Natural killer cell treated with Interleukin-12 subunit alpha and Interleukin-12 subunit beta and Interleukin-15 and Interleukin-18, amount 100 ng/mL, for 72 hours (primary cell): ENCODE measurements at places on chromosomes 6 and 20. TPM values are rescaled to one million over a fixed set of nuclear protein-coding genes. Genes with fewer than 3 reads are reported as not detected.

- DNase-seq: no peak
Observed at GRCh38 chr20:6828794-6829423, 61.4 kb downstream of the BMP2 start.

- DNase-seq: no peak
Observed at GRCh38 chr6:167738386-167738785, 88.3 kb upstream of the AFDN start.

DNA sequence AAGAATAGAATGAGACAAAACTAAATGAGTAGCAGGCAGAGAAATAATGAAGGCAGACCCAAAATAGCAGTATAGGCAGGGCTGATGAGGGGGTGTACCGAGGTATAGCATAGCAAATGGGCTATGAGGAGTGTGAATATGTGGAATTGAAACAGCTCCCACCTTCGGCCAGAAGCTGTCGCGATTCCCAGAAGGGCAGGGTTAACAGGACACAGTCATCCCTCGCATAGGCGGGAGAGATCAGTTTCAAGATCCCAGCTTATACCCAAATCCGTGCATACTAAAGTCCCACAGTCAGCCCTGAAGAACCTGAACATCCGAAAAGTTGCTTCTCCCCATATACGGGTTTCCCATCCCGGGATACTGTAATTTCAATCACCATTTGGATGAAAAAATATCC lies 82.7 kb downstream of the PTPRK start:
- DNase-seq: no peak

GRCh38 chr6:106360410-106360988 lies at the start of gene CRYBG1:
Gene CRYBG1 (plus strand): TSS chr6:106360717. CDS start chr6:106360909, 192 bp downstream.
- DNase-seq: peak; percentile 63

- no peak for DNase-seq
Observed at GRCh38 chr20:55678126-55678525, 327.2 kb downstream of the CBLN4 start.

DNA sequence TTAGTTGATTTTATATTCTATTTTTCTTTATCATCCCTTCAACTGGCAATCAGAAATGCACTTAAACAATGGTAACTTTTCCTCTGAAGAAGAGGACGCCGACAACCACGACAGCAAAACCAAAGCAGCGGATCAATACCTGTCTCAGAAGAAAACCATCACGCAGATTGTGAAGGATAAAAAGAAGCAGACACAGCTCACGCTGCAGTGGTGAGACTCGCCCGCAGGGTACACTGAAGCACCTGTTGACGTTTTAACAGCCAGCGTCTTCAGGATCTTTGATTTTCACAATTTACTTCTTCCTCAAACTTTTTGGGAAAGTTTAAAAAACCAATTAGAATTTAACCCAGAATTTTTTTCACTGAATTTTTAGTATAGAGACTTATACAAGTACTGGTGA lies 701 bp downstream of the RFX6 start:
- DNase-seq: no peak

- DNase-seq: no peak
Observed at GRCh38 chr20:4443016-4443415, 278.7 kb upstream of the PRND start.

GRCh38 chr6:86476311-86476710 lies 461.0 kb upstream of the HTR1E start:
- no peak for DNase-seq

DNA sequence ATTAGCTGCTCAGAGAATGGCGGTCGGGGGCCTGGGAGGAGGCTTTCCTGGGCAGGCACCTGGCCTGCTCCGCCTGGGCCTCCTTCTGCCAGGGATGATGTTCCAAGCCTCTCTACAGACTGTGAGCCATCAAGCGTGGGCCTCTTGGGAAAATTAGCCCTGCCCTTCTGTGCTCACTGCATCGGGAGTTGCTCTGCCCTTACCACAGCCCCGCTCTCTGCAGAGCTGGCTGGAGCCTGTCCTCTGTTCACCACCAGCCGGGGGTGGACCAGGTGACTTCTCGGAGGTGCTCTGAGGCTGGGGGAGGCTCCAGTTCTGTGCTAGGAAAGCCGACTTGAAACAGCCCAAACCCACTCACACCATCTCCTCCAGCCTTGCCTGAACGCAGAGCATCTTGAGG lies 24.2 kb downstream of the MDGA1 start:
- no peak for DNase-seq

DNA sequence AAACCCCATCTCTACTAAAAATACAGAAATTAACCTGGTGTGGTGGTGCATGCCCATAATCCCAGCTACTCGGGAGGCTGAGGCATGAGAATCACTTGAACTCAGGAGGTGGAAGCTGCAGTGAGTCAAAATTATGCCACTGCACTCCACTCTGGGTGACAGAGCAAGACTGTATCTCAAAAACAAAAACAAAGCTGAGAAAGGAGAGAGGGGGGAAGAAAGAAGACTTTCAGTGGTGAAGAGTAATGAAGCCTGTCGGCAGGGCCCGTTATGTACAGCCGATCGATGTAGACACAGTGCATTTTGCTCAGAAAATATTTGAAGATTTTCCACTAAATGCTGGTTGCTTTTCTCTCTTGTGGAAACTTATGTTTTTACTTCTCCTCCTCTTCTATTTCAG lies 13.8 kb downstream of the VAPB start:
- DNase-seq: no peak

DNA sequence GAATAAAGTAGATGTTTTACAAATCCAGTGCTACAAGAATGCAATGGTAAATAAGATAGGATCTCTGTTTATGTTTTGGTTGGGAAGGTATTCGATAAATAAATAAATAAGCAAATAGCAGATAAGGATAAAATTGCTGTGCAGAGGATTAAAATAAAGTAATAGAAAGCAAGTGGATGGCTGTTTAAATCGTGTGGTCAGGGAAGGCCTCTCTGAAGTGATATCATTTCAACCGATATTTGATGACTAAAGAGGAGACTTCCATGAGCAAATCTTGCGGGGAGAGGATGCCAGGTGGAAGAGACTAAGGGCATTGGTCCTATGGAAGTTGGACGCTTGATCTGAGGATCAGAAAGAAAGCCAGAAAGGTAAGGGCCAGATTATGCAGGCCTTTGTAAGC lies 92.0 kb upstream of the CCN2 start:
- no peak for DNase-seq

- peak; percentile 18 for DNase-seq
Observed at GRCh38 chr6:170440437-170440836, 112.7 kb downstream of the PSMB1 start.

DNA sequence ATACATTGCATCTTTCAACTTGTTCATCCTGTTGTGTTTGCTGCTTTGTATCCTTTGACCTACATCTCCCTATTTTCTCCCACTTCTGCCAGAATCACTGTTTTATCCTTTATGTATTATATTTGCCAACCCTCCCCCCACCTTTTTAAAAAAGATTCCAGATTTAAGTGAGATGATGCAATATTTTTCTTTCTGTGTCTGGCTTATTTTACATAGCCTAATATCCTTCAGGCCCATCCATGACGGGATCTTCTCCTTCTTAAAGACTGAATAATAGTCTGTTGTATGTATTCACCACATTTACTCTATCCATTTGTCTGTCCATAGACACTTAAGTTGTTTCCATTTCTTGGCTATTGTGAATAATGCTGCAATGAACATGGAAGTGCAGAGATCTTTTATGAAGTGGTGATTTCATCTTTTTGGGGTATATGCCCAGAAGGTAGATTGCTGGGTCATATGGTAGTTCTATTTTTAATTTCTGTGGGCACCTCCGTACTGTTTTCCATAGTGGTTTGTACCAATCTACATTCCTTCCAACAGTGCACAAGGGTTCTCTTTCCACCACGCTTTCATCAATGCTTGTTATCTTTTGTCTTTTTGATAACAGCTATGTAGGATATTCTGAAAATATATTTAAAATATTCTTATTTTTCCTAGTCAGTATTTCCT lies 181.0 kb downstream of the CDKAL1 start:
- DNase-seq: no peak

DNA sequence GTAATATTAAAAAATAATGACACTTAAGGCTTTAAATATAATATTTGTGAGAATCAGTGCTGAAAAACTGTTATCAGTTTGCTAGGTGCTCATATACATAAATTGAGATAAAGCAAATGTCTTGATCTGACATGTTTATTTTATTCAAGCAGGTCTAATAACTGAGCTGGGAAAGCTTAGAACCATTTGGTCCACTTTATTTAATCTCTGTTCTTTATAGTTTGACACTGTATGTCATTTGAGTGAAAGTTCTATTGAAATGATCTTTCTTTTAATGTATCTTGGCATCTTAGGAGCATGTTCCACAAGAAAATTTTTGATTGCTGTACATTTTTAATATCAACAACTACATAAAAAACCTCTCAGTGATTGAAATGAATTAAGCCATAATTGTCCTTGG lies 772.0 kb upstream of the NRSN1 start:
- DNase-seq: no peak

DNA sequence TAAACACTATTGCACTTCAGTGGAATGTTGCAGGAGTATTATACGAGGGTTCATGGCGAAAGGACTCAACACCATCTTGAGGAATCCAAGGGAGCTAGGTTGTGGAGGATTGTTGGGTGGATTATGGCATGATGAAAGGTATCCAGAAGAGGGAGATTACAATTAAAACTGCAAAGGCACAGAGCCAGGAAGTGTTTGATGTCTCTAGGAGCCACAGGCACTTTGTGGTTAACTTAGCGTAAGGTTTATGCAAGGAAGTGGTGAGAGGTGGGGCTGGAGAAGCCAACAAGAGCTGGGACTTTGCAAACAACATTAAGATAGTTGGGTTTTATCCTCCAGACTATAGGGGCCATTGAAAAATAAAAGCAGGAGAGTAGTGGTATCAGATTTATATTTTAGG lies 86.6 kb upstream of the TPD52L1 start:
- no peak for DNase-seq

- DNase-seq: peak; percentile 62
Observed at GRCh38 chr6:119742188-119742803, 392.7 kb upstream of the MAN1A1 start.

DNA sequence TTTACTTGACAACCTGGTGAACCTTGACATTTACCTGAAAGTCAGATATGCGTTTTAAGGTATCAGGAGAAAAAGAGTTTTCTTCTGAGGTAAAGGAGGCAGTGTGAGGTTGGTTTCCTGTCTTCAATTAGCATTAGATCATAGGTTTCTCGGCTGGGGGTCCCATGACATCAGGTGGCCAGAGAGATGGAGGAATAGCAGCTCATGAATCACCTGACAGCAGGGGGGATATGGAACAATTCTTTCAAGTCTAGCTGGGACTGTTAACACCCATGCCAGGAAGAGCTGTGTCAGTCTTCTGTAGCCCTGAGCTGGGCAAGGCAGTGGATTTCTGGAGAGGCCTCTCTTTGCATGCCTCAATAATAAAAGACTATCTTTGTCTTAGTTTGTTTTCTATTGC lies 108.0 kb upstream of the TMEM170B start:
- no peak for DNase-seq

- no peak for DNase-seq
Observed at GRCh38 chr20:36055145-36055544, 86.8 kb downstream of the CNBD2 start.

GRCh38 chr6:161151660-161152526 lies 122.0 kb downstream of the AGPAT4 start:
- DNase-seq: no peak

GRCh38 chr6:89360415-89360999 lies 8.0 kb upstream of the UBE2J1 start:
- DNase-seq: no peak

DNA sequence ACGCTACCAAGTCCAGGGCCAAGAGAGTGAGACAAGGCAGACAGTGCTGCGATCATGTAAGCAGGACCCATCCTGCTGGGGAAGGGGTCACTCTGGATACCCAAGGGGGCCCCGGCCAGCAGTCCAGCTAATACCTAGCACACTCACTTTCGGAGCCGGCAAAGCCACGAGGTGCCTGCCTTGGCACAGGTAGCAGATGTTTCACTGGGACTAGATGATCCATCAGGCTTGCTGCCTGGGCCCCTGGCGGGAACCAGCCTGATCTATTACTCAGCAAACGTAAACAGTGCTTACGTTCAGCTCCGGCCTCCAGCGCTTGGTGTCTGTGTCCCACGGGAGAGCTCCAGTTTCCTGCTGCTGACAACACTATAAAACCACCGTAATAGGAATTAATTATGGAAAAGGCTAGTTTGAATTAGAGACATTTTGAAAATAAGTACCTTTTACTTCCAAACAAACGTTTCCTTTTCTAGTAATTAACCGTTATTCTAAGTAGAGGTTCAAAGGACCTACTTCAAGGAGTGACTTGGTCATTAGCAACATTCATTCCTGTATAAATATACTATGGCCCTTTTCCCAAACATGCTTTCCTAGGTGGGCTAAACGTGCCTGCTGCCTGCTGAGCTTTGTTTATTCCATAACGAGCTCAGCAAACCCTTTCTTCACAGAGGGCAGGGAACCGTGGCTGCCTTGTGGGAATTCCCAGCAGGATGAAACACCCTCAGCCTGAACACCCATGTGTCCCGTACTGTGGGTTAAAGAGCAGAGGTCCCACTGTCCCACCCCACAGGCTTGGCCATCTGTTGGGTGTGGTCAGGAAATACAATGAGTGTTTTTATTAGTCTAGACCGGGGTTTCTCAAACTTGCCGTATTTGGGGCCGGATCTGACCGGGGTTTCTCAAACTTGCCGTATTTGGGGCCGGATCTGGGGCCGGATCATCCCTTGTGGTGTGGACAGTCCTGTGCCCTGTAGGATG lies 18.4 kb downstream of the SLC22A23 start:
- no peak for DNase-seq

DNA sequence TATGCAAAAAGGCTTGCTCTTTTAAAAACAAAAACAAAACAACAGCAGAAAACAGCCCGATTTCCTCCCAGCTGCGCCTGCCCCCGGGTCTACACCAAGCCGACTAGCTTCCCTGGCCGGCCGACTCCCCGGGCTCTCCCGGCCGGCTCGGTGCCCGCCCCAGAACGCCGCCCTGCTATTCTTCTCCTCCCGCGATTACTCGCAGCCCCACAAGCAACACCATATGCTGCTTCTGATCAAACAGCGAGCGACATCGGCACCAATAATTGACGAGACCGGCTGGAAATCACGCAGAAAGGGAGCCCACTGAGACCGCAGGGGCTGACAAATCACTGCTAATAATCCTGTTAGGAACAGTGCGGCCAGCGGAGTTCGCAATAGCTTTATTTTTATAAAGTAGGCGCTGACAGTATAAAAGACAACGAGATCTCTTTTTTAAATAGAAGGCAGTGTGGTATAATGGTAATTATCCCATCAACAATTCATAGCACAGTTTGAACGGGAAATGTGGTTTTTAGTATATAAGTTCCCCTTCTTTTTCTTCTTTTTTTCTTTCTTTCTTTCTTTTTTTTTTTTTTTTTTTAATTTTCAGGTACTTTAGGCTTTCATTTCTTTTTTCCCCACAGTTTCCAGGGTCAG lies 3.3 kb downstream of the SIM1 start:
- DNase-seq: no peak

Gene KHDC1
- 14.9 TPM for total RNA-seq

Gene SYCP2L
- not detected for total RNA-seq

Gene RIN2
- not detected for total RNA-seq

Gene SNAP91
- not detected for total RNA-seq

Gene GPR63
- 0.70 TPM for total RNA-seq

Gene PCK1
- total RNA-seq: not detected
